ENCODE measurements at places on chromosomes 5 and 9. TPM values are rescaled to one million over a fixed set of nuclear protein-coding genes. Genes with fewer than 3 reads are reported as not detected.

DNA sequence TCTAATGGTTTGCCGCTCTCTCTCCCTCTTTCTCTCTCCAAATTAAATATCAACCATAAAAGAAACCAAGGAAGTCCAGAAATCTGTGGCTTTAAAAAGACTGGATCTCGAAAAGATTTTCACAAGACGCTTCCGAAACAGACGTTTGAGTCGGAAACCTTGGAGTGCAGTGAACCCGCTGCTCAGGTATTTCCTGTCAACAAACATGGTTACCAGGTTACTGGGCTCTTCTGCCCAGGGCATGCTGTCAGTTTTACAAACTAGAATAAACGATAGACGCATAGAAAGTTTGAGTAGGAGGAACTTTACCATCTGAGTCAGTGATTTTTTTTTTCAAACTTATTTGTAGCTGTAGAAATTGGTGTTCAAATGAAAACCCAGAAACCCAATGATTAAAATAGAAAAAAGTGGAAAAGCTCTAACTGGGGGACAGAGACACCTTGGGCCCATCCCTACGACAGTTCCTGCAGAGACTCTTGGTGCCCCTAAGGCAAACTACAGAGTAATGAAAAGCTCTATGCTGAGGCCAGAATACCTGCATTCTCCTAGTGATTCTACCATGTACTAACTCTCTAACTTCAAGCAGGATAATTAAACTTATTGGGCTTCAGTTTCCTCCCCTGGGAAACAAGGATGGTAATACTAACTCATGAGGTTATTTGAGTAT, 90.0 kb downstream of the DOCK8 start:
- DNase-seq: no peak

DNA sequence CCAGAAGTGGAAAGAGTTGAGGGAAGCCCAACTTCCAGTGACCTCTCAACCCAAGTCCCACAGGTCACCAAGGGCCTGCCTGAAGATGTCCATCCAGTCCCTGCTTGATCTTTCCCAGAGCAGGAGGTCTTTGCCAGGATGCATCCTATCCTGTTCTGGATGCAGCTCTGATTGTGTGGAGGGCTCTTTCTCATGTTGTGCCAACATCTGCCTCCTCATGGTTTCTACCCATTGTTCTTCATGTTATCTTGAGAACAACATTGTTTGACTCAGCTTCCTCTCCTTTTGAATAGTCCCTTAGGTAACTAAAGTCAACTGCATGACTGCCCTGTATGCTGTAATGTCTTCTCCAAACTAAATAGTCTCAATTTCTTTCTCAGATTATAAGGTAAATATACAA, 169.3 kb downstream of the CCDC192 start:
- no peak for DNase-seq

- DNase-seq: no peak
Observed at GRCh38 chr5:155307229-155307628, 293.7 kb downstream of the KIF4B start.

DNA sequence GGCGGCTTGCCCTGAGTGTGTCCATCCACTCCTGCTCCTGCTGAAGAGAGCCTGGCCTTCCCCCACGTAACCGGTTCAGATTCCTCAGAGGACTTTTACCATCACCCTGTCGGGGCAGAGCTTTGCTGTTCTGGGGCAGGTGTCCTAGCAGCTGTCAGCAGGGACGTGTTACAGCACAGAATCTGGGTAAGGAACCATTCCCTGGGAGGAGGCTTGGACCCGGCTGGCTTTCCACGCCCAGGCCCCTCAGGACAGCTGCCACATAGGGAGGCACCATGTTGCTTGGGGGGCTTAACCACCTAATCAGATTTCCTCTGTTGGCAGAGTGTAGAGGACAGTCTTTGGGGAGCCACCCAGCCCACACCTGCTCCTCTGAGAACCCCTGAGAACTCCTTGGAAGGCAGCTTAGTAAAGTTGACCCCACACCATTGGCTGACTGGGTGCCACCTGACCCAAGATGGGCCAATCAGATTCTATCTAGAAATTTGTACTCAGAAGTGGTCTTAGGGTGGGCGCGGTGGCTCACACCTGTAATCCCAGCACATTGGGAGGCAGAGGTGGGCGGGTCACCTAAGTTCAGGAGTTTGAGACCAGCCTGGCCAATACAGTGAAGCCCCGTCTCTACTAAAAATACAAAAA, 23.3 kb upstream of the EEIG1 start:
- no peak for DNase-seq

- DNase-seq: no peak
Observed at GRCh38 chr9:130147910-130148309, 24.3 kb upstream of the NCS1 start.

DNA sequence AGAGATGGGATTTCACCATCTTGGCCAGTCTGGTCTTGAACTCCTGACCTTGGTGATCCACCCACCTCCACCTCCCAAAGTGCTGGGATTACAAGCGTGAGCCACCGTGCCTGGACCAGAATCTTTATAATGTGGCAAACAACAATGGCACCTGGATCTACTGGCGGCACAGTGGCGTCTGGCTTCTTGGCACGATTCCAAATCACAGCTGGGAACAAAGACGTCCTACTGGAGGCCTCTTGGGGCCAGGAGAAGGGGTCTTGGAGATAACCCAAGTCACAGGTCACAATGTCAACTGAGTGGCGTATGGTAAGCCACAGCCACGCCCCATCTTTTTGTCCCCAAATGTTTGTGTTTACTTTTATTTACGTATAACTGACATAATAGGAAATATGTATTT, 77.8 kb upstream of the RAPGEF1 start:
- no peak for DNase-seq

The FBXW2 gene
- 36.8 TPM for total RNA-seq

The SPINK6 gene
- not detected for total RNA-seq
